Dermis microvascular lymphatic vessel endothelial cell (primary cell): ENCODE measurements at places on chromosomes 6 and 20. TPM values are rescaled to one million over a fixed set of nuclear protein-coding genes. Genes with fewer than 3 reads are reported as not detected.

IER3 gene
- total RNA-seq, result 46.3 and 86.1 TPM in 2 replicates

PAX1 gene
- not detected in 2 replicates for total RNA-seq

PDYN gene
- not detected in 2 replicates for total RNA-seq

C6orf141 gene
- 23.4 and 45.5 TPM in 2 replicates for total RNA-seq

NKAIN4 gene
- not detected in 2 replicates for total RNA-seq

SNAI1 gene
- total RNA-seq, result 1.0 and 1.6 TPM in 2 replicates

GDAP1L1 gene
- total RNA-seq, result not detected in 2 replicates

ARFGEF3 gene
- total RNA-seq, result 1.8 and 2.5 TPM in 2 replicates

ZBTB46 gene
- total RNA-seq, result 67.1 and 69.7 TPM in 2 replicates

OR2H2 gene
- total RNA-seq, result not detected in 2 replicates

C6orf58 gene
- total RNA-seq, result 0.13 and 0.26 TPM in 2 replicates

LTV1 gene
- 10.4 and 11.8 TPM in 2 replicates for total RNA-seq

HIVEP2 gene
- total RNA-seq, result 5.5 and 14.0 TPM in 2 replicates

CCN5 gene
- total RNA-seq, result not detected in 2 replicates

PCSK2 gene
- not detected in 2 replicates for total RNA-seq

MYO6 gene
- 26.7 and 27.9 TPM in 2 replicates for total RNA-seq

XRN2 gene
- 69.9 and 71.1 TPM in 2 replicates for total RNA-seq

FOXS1 gene
- total RNA-seq, result 0.39 and 0.76 TPM in 2 replicates

DEFB124 gene
- not detected in 2 replicates for total RNA-seq

NKAPL gene
- under 0.01 and 0.38 TPM in 2 replicates for total RNA-seq

RFX6 gene
- total RNA-seq, result not detected in 2 replicates

XKR7 gene
- not detected in 2 replicates for total RNA-seq

ANKRD66 gene
- not detected in 2 replicates for total RNA-seq

HLA-DOB gene
- under 0.01 and 0.13 TPM in 2 replicates for total RNA-seq

PKIG gene
- total RNA-seq, result 151 and 182 TPM in 2 replicates

AP5S1 gene
- total RNA-seq, result 15.4 and 21.5 TPM in 2 replicates

RAD21L1 gene
- not detected in 2 replicates for total RNA-seq

ZSCAN23 gene
- under 0.01 and 0.26 TPM in 2 replicates for total RNA-seq

RPS6KA2 gene
- 122 and 241 TPM in 2 replicates for total RNA-seq

THBS2 gene
- total RNA-seq, result 0.51 TPM in 1 of 2 replicates, not detected in the other

ZC2HC1B gene
- not detected in 2 replicates for total RNA-seq

FAM184A gene
- total RNA-seq, result 0.13 and 0.25 TPM in 2 replicates

NT5E gene
- 43.4 and 123 TPM in 2 replicates for total RNA-seq

ARMC12 gene
- total RNA-seq, result 0.25 and 0.39 TPM in 2 replicates

TFAP2C gene
- total RNA-seq, result not detected in 2 replicates

MATN4 gene
- total RNA-seq, result under 0.01 TPM in 2 replicates

LAMA2 gene
- total RNA-seq, result 0.13 and 0.64 TPM in 2 replicates

PABPC1L gene
- 0.64 and 1.3 TPM in 2 replicates for total RNA-seq

TMEM74B gene
- total RNA-seq, result 0.26 and 0.76 TPM in 2 replicates

NUDT3 gene
- 24.3 and 25.0 TPM in 2 replicates for total RNA-seq

SLC22A7 gene
- total RNA-seq, result not detected in 2 replicates

RAMACL gene
- total RNA-seq, result 1.7 and 3.4 TPM in 2 replicates

STX11 gene
- 13.0 and 21.1 TPM in 2 replicates for total RNA-seq

GABRR1 gene
- total RNA-seq, result not detected in 2 replicates
